Activated CD4-positive, CD25-positive, alpha-beta regulatory T cell treated with anti-CD3 and anti-CD28 coated beads, Interleukin-2, amount 50 U/mL, for 72 hours (primary cell): ENCODE measurements at places on chromosomes 12 and 14.

GRCh38 chr14:67232066-67232465, 9.2 kb upstream of the PALS1 start:
- no peak for DNase-seq

GRCh38 chr14:23358553-23359166, 6.0 kb upstream of the SLC22A17 start:
- no peak for DNase-seq

GRCh38 chr14:32985866-32986265, 47.2 kb downstream of the NPAS3 start:
- no peak for DNase-seq

- no peak for DNase-seq
Measured at GRCh38 chr14:99394602-99395156, 86.0 kb downstream of the SETD3 start.

DNA sequence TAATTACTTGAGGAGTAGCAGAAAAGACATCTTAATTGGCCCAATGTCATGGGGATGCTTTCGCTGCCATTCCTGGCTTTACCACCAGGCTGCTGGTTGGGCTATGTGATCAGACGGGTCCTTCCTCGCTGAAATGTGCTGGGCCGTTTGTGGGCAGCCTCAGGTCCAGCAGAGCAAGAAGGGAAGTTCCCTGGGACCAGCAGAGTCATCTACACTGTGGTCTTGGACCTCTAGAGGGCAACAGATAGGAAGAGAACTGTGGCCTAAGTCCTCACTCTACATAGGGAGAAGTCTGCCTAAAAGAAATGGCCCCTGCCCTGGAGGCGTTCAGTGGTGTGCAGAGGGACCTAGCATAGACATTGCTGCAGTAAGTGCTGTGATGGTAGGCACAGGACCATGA, 10.9 kb downstream of the EVL start:
- DNase-seq, result peak; percentile 61
